Right renal pelvis (tissue), 4 donors: ENCODE measurements at places on chromosomes 5 and 9. TPM values are rescaled to one million over a fixed set of nuclear protein-coding genes. Genes with fewer than 3 reads are reported as not detected.

GRCh38 chr5:75461679-75462078, 49.8 kb downstream of the CERT1 start:
- no peak for DNase-seq

GRCh38 chr5:133790898-133791297, 177.5 kb downstream of the C5orf15 start:
- DNase-seq: no peak

MARCOL gene
- not detected for polyA plus RNA-seq

DNA sequence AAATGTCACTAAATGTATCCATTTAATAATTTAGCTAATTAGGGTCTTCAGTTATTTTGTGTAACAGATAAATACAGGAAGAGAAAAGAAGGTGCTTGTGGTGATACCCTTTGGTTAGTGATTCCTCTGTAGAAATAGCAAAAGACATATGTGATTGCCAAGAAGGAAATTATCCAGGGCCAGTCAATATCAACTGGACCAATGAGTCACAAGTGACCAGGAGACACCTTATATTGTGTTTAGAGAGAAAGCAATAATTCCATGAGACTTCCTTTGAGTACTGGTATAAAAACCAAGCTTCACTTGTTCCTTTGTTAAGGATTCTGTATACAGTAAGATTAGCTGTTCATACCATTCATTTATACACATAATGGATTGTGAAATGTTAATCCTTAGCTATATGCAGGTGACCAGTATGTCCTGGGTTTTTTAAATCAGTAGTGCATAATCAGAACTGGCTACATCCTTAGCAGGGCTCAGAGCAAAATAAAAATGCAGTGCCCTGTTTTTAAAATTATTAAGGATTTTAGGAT, 11.7 kb upstream of the F2R start:
- DNase-seq: no peak

DNA sequence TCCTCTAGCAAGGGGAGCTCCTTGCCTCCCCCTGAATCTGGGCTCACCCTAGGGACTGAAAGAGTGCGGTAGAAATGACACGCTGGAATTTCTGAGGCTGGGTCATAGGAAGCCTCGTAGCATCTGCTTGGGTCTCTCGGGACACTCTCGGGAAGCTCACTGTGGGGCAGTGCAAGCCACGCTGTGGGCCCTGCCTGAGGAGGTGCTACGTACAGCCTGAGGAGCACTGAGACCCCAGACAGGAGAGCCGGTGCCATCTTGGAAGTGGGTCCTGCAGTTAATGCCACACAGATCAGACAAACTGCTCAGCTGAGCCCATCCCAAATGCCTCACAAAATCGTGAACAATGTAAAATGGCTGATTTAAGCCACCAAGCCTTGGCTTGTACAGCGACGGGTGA, 1.8 kb downstream of the MRPL36 start:
- DNase-seq: no peak

- no peak for DNase-seq
Measured at GRCh38 chr5:158139161-158139560, 280.2 kb upstream of the CLINT1 start.

- no peak for DNase-seq
Measured at GRCh38 chr5:124905256-124906130, 159.1 kb upstream of the ZNF608 start.

DNA sequence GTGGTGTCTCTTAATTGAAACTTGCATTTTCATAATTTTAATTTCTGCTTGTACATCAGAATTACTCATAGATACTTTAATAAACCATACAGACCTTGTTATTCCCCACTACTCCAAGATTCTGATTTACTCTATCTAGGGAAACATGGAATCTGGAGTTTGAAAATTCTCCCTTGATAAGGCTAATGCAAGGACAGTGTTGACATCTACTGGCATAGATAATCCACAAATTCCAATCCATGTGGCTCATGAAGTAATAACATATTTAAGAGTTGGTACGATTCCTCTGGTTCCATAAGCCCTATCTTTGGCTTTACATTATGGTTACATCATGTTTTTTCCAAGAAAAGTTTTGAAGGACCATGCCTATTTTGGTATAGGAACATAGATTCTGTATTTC, 759.2 kb downstream of the TLR4 start:
- DNase-seq: no peak

- DNase-seq: no peak
Measured at GRCh38 chr5:142797420-142797819, 27.2 kb downstream of the ARHGAP26 start.

DNA sequence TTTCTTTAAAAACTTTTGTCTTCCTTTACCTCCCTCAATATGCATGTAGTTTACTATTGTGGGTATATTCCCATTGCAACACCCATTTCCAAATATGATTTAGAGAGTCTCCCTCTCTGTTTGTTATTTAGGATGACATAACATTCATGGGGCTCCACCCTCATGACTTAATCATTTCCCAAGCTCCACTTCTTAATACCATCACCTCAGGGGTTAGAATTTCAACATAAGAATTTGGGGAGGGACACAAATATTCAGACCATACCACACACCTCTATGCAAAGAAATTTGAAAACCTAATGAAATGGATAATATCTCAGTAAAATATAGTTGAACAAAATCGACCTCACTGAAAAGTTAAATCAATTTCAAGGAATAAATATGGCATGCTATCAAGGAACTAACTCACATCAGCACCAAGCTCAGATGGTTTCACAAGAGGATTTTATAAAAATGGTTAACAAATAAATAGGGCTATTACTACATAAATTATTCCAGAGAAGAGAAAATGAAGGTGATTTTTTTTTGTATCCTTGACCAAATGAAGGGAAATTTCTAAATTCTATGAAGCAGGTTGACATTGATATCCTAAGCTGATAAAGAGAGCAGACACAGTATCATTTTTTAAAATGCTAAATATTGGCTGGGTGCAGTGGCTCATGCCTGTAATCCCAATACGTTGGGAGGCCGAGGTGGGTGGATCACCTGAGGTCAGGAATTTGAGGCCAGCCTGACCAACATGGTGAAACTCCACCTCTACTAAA, 20.2 kb upstream of the UBTD2 start:
- DNase-seq: no peak

DNA sequence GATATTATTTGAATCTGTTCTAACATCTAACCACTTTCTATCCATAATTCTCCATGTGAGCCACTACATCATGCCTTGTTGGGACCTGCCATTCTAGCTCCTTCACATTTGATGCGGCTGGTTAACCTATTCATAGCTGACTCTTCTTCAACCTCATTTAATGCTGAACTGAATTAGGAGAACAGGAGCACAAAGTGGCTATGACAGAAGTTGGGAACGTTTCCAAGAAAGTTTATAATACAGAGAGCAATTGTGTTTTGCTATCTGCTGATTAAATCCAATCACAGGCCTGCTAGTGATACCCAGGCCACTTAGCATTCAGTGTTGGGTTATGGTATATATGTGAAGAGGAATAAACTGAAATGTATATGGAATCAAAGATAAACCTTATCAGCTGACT, 440.3 kb downstream of the PTPRD start:
- no peak for DNase-seq

ANKRD31 gene
- polyA plus RNA-seq: 0.51 TPM

OR1L1 gene
- polyA plus RNA-seq: not detected

DNA sequence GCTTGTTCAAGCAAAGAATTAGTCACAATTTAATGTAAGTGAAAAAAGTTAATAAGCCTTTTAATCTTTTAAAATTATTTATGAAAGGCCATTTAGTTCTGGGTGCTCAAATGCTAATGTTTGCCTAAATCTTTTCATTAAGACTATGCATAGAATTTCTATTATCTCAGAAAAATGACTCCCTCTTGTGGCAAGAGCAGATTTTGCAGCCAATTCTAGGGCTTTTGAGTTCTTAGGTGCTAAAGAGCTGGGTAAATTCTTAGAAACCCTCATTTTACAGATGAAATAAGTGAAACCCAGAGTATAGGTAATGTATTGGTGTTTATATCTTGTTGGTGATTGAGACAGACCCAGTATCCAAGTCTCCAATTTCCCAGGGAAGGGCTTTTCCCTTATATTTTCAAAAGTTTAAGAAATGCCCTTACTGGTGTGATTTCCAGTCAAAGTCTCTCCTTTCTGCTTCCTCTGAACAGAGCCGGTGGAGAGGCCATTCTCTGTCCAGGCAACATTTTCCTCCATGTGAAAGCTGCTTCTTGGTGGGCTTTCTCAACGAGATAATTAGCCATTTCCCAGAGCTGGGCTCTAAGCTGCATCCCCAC, 24.1 kb upstream of the PCSK5 start:
- peak; percentile 48 for DNase-seq

- no peak for DNase-seq
Measured at GRCh38 chr5:158313733-158314464, 455.0 kb upstream of the CLINT1 start.

LCN2 gene
- polyA plus RNA-seq: 1.9 TPM

GRCh38 chr5:75381456-75381855, 44.4 kb downstream of the HMGCR start:
- no peak for DNase-seq

IFNA13 gene
- not detected for polyA plus RNA-seq

GRCh38 chr9:38639577-38639940, 19.2 kb upstream of the ANKRD18A start:
- DNase-seq: no peak
